ENCODE measurements at places on chromosomes 2 and 18.

DNA sequence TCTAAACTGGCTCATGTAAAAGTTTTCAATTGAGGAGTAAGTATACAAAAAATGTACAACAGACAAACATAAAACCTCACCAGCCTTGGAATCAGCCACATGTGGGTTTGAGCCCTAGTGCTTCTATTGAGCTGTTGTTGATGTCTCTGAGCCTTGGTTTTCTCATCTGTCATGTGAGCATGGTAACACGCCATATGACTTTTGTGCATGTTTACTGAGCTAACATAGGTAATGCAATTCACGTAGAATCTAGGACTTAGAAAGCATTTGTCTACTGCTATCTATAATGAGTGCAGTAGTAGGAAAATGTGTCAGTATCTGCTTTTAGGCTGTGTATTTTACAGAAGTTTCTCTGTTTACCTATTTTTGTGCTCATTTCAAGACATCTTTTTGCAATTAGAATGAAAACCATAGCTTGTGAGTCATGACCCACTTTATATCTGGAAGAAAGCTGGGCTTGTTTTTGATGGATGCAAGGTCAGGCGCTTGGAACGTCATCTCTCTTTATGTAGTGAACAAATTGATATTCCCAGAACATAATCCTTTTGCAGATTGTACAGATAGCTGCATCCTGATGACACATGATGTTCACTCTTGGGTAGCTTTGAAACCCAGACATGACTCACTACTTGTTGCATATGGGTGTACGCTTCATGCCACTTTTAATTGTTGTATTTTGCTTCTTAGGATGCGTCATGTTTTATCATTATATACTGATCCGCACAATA lies 94.3 kb downstream of the RNF144A start:
- DNase-seq = no peak

DNA sequence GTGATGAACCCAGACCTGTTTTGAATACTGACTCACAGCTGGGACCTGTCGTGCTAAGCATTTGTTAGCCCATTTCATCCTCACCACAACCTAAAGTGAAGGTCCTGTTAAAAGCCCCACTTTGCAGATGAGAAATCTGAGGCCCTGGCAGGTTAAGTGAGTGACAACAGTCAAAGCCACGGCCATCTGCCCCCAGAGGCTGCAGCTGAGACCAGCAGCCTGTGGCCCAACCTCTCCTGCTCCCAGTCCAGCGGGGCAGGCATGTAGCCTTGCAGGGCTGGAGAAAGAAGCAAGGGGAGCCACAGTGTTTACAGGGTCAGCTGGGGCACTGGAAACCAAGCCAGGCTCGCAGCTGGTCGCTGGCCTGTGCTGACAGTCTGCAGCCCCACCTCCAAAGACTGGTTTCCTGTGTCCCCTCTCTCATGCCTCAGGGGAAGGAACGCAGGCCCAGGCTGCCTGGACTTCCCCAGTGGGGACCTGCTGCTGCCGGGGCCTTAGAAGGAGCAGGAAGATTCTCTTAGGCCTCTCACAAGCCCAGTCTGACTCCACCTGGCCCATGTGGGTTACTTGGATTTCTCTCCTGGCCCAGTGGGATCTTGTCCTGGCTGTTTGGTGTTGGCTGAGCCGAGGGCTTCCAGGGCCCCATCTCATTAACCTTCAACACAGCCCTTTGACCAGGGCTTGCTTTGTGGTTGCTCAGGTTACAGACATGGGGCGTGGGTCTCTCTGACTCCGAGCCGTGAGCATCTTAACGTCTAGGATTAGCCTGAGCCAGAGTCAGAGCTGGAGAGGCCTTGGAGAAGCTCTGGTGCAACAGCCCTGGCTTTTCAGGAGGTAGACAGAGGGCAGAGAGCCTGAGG lies 1.7 kb downstream of the INPP5D start:
- no peak for DNase-seq

- no peak for DNase-seq
These were observed 540.4 kb upstream of the DSEL start for GRCh38 chr18:68056936-68057335.

DNA sequence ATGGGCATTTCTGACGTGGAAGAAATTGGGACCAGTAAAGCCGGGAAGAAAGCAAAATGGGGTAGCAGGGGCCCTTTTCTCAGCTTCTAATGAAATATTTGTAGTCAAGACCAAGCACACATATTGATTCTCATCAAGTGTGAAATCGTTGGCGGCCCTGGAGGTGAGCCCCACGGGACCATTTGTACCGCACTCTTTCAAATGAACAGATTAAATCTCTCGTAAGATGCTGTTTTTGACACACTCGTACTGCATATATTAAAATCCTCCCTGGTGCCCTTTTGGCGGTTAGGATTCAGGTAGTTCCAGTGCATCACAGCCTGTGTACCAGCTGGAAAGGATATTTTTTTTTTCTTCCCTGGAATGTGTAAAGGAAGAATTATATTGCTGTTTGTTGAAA lies 9.9 kb upstream of the MYL1 start:
- no peak for DNase-seq

GRCh38 chr2:58866040-58866439 lies 624.9 kb upstream of the FANCL start:
- no peak for DNase-seq

- DNase-seq = no peak
These were observed 24.4 kb upstream of the GAREM2 start for GRCh38 chr2:26148501-26148900.

DNA sequence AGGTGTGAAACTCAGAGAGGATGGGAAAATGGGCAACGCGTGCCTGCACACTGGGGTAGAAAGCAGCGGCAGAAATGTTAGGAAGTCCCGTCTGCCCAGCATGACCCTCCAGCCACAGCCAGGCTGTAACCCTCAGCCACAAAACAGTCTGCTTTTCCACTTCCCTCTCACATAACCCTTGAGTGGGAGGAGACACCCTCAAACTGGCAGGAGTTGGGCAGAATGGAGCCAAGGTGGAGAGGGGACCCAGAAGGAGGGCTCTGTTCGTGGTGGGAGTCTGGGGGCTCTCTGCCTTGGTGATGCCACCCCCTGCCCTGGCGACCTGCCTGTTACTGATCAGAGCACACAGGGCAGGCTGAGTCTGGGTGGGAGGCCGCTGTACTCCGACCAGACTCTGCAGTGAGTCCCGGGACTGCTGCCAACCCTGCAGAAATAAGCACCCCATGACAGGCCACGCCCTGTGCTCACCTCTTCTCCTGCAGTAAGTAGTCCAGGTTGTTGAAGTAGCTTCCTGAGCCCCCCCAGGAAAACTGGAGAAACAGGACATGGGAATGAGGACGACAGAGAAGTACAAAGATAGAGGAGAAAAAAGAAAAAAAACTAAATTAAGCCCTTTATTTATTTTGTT lies 16.0 kb downstream of the FAM178B start:
- no peak for DNase-seq
